Heart left ventricle (tissue), 16 donors: ENCODE measurements at places on chromosomes 6 and 20. TPM values are rescaled to one million over a fixed set of nuclear protein-coding genes. Genes with fewer than 3 reads are reported as not detected.

- DNase-seq, result no peak
- no peak overlapping the region for H3K27ac ChIP-seq
- no peak overlapping the region for H3K4me3 ChIP-seq
- H3K27me3 ChIP-seq, result no peaks in the 10 kb centered on the region
- peaks cover 12% of the 10 kb centered on the region for H3K4me1 ChIP-seq
These were observed 25.8 kb upstream of the CCN6 start for GRCh38 chr6:112027942-112028674.

Gene IL17F
- total RNA-seq, result not detected

DNA sequence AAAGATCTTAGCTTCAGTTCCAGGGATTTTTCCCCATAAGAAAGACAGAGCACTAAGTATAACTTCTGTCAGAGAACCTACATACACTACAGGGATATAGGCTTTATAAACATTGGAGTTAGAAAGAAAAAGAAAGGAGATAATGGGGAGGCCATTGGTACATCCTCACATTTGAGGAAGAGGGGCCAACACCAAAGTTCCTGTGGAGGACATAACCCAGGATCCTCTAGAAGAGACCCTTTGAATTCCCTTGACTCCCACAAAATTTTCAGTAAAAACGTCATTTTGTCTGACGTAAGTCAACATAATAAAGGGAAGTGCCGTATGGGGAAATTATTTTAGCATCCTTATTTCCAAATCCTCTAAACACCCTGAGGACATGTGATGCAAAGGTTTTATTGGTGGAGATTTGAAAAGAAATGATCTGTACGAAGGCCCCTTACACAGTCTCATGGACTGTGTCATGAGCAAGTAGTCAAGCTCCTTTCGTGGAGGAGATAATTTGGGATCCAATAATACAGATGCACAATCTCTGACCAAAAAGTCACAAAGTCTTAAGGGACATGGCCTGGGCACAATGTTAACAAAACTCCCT lies 33.2 kb downstream of the HLA-DRA start:
- H3K27ac ChIP-seq, result peak overlapping the region; percentile 19
- DNase-seq, result no peak
- no peaks in the 10 kb centered on the region for H3K4me1 ChIP-seq
- no peaks in the 10 kb centered on the region for H3K36me3 ChIP-seq
- no peaks in the 10 kb centered on the region for H3K27me3 ChIP-seq

DNA sequence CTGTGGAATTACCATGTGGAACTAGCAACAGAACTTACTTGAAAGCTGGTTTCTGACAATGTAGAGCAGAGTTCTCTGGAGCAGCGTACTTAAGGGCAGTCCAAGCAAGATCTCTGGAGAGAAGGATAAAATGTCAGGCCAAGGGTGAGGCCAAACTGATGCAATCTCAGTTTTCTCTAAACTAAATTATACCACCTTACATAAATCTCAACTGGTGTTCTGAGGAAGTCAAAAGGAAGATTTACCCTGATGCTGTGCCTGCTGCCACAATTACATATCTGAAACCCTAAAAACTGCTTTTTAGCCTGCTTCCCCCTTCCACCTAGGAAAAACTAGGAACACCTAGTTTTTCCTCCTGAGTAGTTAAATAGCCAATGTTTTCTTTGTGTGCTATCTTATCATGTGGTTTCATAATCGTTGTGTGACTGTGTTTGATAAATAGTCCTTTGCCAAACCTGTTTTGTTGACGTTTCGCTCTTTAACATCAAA lies 28.1 kb downstream of the NCOA7 start:
- H3K36me3 ChIP-seq, result no peaks in the 10 kb centered on the region
- no peak overlapping the region for H3K4me3 ChIP-seq
- peaks cover 83% of the 10 kb centered on the region for H3K4me1 ChIP-seq
- no peak for DNase-seq
- no peaks in the 10 kb centered on the region for H3K27me3 ChIP-seq

GRCh38 chr20:35768731-35769664 lies 2.8 kb upstream of the PHF20 start:
- no peak overlapping the region for H3K4me3 ChIP-seq
- H3K4me1 ChIP-seq, result peaks cover 58% of the 10 kb centered on the region
- H3K27ac ChIP-seq, result peak overlapping the region; percentile 92
- no peaks in the 10 kb centered on the region for H3K27me3 ChIP-seq

Gene NOTCH4
- 23.1 TPM for total RNA-seq

DNA sequence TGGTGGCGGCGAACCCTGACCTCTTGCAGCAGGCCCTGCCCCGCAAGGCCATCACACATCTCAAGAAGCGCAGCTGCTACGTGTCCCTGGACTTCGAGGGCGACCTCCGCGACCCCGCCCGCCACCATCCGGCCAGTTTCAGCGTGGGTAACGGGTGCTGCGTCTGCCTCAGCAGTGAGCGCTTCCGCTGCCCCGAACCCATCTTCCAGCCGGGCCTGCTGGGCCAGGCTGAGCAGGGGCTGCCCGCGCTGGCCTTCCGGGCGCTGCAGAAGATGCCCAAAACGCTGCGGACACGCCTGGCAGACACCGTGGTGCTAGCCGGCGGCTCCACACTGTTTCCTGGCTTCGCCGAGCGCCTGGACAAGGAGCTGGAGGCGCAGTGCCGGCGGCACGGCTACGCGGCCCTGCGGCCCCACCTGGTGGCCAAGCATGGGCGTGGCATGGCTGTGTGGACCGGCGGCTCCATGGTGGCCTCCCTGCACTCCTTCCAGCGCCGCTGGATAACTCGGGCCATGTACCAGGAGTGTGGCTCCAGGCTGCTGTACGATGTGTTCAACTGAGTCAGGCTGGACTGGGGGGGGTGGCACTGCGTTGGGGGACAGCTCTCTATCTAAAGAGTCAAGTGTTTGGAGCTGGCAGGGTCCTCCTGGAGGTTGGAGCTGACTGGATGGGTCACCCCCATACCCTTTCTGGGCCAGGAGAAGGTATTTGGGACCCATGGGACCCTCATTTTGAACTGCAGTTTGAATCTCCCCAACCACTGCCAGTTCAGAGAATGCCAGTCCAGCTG lies 1.1 kb downstream of the ACTL10 start:
- H3K36me3 ChIP-seq, result no peaks in the 10 kb centered on the region
- peak overlapping the region; percentile 57 for H3K4me3 ChIP-seq
- H3K4me1 ChIP-seq, result peaks cover 53% of the 10 kb centered on the region
- H3K27ac ChIP-seq, result peak overlapping the region; percentile 87
- H3K27me3 ChIP-seq, result no peaks in the 10 kb centered on the region
- peak; percentile 81 for DNase-seq

- H3K36me3 ChIP-seq, result no peaks in the 10 kb centered on the region
- H3K4me1 ChIP-seq, result no peaks in the 10 kb centered on the region
- no peak for DNase-seq
- no peak overlapping the region for H3K4me3 ChIP-seq
- H3K27me3 ChIP-seq, result no peaks in the 10 kb centered on the region
- H3K27ac ChIP-seq, result no peak overlapping the region
These were observed 35.5 kb downstream of the DTD1 start for GRCh38 chr20:18623156-18623910.

Gene MYLK2
- 0.10 TPM for total RNA-seq

DNA sequence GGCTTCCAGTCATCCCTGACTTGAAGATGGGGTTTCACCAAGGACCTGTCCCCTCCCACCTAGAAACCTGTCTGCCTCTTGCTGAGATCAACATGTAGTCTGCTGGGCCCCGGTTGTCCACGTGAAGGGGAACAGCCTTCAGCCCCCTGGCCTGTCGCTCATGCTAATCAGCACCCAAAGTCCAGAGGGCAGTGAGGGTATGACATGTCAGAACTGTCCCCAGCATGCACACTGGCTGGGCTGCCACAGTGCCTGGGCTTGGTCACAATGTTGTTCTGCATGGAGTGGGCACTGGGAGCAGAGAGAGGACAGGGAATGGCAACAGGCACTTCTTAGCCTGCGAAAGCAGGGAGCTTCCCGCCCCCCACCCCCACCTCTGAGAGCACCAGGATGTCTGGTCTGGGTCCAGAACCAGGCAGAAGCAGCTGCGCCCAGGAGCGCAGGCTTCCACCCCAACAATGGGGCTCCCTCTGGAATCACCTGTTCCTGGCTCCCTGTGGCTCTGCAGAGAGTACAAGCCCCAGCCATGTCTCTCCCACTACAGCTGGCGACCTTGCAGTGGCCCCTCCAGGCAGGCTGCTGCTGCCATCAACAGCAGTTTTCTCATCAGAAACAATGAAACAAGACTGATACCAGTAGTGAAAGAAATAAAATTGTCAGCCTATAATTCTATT lies 182.7 kb downstream of the KHDRBS2 start:
- no peaks in the 10 kb centered on the region for H3K27me3 ChIP-seq
- no peaks in the 10 kb centered on the region for H3K36me3 ChIP-seq
- H3K27ac ChIP-seq, result no peak overlapping the region
- no peak overlapping the region for H3K4me3 ChIP-seq

DNA sequence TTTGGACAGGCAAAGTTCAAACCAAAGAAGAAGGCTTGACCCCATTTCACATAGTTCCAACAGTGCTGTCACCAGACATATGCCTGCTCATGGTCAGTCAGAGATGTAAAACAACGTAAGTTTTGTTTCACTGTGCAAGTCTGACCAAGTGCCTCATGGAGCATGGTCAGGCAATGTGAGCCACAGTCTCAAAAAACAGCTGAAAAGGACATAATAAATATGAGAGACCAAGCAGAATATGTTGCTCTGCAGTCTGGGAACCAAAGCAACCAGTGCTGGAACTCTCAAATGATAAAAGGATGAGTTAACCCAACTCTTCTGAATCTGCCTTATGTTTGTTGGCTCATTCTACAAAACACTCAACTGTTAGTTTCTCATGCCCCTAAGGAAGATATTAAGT lies 39.9 kb upstream of the DST start:
- peaks cover 3% of the 10 kb centered on the region for H3K4me1 ChIP-seq
- no peak for DNase-seq
- peak overlapping the region; percentile 73 for H3K27ac ChIP-seq
- H3K27me3 ChIP-seq, result no peaks in the 10 kb centered on the region

- no peaks in the 10 kb centered on the region for H3K27me3 ChIP-seq
- no peak for DNase-seq
- H3K4me3 ChIP-seq, result no peak overlapping the region
- H3K36me3 ChIP-seq, result no peaks in the 10 kb centered on the region
These were observed 627.5 kb downstream of the PKHD1 start for GRCh38 chr6:51459958-51460357.

DNA sequence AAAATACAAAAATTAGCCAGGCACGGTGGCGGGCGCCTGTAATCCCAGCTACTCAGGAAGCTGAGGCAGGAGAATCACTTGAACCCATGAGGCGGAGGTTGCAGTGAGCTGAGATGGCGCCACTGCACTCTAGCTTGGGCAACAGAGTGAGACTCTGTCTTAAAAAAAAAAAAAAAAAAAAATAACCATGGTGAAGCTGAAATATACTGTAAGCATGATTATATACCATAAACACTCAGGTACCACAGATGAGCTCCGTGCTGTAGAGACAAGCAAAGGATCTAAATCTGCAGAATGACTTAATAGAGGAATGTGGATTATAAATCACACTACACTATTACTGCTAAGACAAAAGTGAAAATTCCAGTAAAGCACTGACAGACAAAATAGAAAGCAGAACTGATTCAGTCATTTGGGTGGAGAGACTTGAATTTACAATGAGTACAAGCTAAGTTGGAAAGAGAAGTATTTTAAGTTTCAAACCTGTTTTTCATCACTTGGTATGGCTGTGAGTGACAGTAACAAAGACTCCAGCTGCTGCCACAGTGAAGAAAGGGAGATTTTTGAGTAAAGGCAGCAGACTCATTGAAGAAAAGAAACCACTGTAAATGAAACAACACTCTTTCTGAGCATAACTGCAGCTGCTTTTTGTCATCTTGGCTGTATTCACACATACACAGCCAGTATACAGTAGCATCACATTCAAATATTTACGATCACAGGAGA lies 322.1 kb downstream of the RNGTT start:
- DNase-seq, result no peak
- H3K36me3 ChIP-seq, result no peaks in the 10 kb centered on the region
- H3K27me3 ChIP-seq, result no peaks in the 10 kb centered on the region
- H3K27ac ChIP-seq, result no peak overlapping the region

GRCh38 chr6:14178083-14178445 lies 60.5 kb downstream of the CD83 start:
- H3K4me3 ChIP-seq, result no peak overlapping the region
- H3K36me3 ChIP-seq, result no peaks in the 10 kb centered on the region

GRCh38 chr20:38062890-38063289 lies 29.3 kb downstream of the RPRD1B start:
- no peak for DNase-seq
- no peak overlapping the region for H3K4me3 ChIP-seq
- no peaks in the 10 kb centered on the region for H3K27me3 ChIP-seq
- peaks cover 100% of the 10 kb centered on the region for H3K36me3 ChIP-seq

DNA sequence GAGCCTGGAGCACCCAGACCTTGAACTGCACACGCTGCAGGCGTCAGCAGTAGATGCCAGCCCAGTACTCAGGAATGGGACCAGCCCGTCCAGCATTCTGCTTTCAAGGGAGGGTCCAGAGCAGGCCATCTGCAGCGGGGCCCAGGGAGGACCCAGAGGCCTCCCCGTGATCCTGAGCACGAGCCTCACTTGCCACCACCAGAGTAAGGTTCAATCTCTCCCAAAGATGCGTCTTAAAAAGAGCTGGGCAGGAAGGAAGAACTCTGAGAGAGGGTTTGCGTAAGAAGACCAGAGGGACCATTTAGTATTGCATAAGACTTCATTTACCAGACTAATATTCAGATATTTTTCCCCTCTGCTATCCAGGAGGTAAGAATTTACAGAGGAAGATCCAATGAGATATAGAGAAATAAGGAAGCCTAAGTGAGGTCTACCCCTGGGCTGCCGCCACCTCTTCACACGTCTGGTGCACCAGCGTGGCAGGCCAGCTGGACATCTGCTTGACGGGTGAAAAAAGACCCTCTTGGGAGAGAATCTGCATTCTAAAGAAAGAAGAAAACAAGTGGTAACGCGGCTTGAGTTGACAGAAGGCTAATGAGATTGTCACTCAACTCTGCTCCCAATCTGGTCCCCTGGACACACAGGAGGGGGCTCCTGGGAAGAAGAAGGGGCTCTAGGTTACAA lies 107.3 kb downstream of the PRND start:
- H3K27me3 ChIP-seq, result no peaks in the 10 kb centered on the region
- DNase-seq, result no peak
- H3K36me3 ChIP-seq, result no peaks in the 10 kb centered on the region
- no peak overlapping the region for H3K4me3 ChIP-seq
- H3K4me1 ChIP-seq, result peaks cover 10% of the 10 kb centered on the region

GRCh38 chr6:10883312-10884244 lies 1.7 kb upstream of the GCM2 start:
- DNase-seq, result no peak
- H3K4me1 ChIP-seq, result no peaks in the 10 kb centered on the region
- peaks cover 65% of the 10 kb centered on the region for H3K27me3 ChIP-seq
- no peak overlapping the region for H3K27ac ChIP-seq

Gene RHAG
- 2.6 TPM for total RNA-seq

DNA sequence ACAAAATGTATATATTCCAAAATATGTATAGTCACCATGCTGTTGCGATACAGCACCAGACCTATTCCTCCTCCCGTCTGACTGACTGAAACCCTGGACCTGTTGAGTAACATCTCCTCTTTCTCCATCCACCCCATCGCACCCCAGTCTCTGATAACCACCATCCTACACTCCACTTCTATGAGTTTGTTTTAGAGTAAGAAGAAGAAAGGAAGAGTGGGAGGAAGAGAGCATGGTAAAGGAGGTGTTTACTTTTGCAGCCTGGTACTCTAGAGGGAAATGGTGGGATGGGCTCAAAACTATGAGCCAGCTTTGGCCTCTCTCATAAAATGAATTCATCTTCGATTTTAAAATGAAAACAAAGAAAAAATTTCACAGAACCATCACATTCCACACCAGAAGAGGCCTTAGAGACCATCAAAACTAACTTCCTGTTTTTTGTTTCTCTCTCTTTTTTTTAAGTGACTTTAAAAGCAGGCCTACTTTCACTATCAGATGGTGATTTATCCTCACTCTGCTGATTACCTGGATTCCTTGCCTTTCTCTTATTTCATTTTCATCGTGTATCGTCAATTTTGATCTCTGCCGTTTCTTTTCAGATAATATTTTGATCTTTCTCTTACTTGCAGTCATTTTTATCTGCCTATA lies 16.8 kb upstream of the FUCA2 start:
- no peak overlapping the region for H3K4me3 ChIP-seq
- no peak overlapping the region for H3K27ac ChIP-seq
- no peaks in the 10 kb centered on the region for H3K36me3 ChIP-seq
